Pancreas (tissue), 10 donors: ENCODE measurements at places on chromosomes 5 and 9. TPM values are rescaled to one million over a fixed set of nuclear protein-coding genes. Genes with fewer than 3 reads are reported as not detected.

DNA sequence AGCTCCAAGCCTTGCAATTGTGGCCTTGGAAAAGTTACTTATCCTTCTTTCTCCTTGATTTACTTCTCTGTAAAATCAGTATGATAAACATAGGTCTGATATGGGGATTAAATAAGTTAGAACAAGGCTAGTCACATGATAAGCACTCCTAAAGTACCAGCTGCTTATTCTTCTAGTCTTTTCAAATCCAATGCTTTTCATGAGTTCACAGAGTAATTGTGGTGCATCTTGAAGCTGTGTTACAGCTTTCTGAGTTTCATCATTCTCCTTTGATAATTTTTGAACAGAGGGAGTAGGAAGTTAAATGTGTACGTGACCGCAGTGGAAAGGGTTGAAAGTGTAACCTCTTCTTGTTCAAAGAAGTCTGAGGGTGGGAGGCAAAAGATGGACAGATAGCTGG lies 38.8 kb upstream of the CCDC112 start:
- DNase-seq = no peak

DNA sequence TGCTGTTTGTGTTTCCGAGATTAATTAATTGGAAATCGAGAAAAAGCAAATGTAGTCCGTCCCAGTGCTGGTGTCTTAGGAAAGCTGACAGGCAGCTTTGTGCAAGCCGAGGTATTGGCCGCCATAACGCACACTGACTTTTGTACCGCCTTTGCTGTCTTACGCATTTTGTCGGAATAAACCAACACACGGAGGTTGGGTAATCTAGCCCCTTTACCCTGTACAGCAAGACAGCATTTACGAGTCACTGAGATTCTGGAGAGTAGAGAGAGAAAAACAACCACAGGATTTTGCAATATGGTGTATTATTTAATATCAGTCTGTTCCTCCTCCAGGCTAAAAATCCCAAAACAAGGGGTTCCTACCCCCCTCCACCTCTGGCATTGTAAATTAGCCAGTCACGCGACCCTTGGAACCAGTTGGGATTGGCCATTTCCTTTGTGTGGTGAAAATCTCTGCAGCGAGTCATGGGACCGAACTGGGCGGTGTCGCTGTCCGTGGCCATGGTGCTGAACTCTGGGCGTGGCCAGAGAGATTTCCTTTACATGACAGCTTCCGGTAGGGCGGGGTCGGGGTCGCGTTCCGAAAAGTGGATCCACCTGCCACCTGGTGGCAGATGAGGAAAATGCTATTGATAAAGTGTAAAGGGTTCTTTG lies 10.3 kb upstream of the PCDHB1 start:
- DNase-seq = peak; percentile 95

DNA sequence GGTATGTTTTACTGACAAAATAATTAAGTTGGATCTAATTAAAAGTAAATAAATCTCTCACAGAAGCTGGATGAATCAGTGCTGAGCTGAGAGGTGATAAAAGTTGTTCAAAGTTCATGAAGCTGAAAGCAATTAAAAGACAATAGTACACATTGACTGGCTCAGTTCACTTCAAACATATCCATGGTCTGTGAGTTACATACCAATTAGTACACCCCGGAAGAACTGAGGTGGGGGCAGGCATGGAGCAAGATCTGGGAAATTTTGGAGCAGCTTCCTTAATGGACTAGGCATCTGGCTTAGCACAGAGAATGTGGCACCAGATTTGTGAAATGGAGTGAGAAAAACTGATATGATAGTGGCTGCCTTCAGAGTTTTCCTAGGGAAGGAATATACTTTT lies 152.7 kb downstream of the ATP10B start:
- DNase-seq = no peak

The TMEM215 gene
- not detected for polyA plus RNA-seq

The IFNA21 gene
- polyA plus RNA-seq = not detected

- no peak for DNase-seq
Measured at GRCh38 chr5:83810511-83810910, 89.9 kb upstream of the HAPLN1 start.
